ENCODE measurements at places on chromosomes 7 and 10.

DNA sequence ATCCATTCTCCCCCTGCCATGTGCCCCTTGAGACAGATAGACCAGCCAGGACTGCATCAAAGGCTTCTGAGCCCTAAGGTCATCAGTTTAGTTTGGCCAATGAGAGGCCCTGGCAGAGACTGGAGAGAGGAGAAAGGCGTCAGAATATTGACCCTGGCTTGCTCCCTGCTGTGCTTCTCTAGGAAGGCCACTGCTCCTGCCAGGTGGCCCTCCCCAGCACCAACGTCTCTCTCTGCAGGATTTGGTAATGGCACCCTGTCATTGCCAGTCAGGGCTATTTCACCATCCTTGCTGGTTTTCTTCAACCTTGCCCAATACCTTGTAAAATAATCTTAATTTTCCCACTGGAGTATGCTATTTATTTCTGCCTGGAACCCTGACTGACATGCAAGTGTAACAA, 38.8 kb upstream of the ZRANB1 start:
- no peak for DNase-seq

GRCh38 chr7:112938863-112939573, 147.6 kb downstream of the GPR85 start:
- DNase-seq = peak; percentile 28

GRCh38 chr10:76047521-76047920, 616.1 kb downstream of the LRMDA start:
- DNase-seq = no peak

DNA sequence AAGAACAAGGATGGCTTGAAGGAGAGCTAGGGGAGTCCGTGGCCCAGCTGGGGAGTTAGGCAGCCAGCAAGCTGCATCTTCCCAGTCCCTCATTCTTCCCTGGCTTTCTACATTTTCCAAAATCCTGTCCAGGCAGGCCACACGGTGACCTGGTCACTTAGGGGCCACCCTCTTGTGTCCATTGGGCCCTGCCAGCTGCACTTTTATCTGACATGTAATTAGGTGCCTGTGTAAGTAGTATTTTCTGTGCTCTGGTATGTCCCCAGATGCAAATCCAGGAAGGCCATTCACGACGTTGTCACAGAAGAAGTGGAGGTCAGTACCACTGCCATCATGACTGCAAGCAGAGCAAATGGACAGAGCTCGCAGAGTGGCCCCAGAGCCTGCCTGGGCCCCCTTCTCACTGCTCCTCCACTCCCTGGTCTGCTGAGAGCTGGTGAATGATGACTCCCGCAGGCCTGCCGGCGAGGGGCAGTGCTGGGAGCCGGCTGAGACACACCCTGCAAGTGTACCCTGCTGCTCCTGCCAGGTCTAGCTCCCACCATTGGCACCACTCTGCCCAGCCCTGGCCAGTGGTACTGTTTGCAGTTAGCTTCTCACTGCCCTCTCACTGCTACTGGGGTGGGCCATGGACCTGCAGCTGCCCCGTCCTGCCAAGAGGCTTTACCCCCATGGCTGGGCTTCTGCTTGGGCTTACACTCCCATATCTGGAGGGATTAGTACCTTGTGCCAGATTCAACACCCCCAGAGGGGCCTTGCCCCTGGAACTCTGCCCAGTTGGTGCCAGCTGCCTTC, 98.2 kb downstream of the GLRX3 start:
- no peak for DNase-seq

GRCh38 chr10:103890194-103890658, 27.8 kb downstream of the STN1 start:
- DNase-seq = no peak

- no peak for DNase-seq
Measured at GRCh38 chr7:157684157-157684908, 347.5 kb downstream of the DNAJB6 start.

GRCh38 chr7:52708846-52709245, 326.6 kb upstream of the POM121L12 start:
- no peak for DNase-seq

GRCh38 chr10:74249865-74250264, 98.8 kb downstream of the ADK start:
- no peak for DNase-seq

DNA sequence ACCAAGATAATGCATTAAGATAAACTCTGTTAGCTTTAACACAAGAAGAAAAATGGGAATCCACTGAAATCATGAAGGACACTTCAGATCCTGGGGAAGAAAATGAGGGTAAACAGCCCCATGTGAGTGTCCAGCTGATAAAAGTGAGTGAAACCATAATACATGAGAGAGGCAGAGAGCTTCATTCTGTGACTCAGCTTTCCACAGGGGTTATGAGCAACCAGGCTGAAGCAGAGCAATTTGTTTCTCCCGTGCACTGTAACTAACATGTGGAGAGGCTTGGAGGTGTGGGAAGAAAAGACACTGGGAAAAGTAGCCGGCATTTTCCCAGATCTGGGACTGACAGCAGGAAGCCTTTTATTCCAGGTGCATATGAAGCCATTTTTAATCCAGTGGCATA, 971.7 kb downstream of the ANKRD7 start:
- DNase-seq = no peak

- peak; percentile 36 for DNase-seq
Measured at GRCh38 chr7:33824911-33825459, 80.4 kb upstream of the BMPER start.

DNA sequence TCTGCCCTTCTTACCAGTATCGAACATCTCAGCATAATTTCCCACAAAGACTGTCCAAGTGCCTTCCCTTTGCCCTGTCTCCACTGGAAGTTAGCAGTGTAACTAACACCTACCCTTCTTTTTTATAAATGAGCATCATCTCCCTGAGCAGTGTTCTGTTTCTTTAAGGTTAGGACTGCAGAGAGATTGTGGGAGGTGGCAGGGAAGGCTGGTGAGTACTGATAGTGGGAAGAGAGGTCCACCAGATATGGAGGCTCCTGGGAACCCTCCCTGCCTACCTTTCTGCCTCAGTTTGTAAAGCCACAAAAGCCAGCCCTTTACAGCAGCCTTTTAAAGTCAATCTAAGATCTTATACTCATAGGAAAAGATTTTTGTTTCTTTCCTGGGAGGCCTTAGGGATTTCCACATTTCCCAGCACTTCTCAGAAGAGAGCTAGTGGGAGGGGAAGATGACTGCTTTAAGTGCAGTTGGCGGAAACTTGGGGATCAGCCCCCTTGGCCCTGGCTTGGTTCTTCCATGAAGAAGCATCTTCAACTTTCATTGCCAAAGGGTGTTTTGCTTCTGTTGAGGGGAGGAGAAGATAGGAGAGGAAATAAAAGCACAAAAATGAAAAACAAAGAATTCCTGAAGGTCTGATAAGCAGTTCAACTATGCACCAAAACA, 36.6 kb upstream of the CALD1 start:
- DNase-seq = peak; percentile 95

GRCh38 chr7:80806663-80807062, 112.2 kb downstream of the SEMA3C start:
- no peak for DNase-seq

DNA sequence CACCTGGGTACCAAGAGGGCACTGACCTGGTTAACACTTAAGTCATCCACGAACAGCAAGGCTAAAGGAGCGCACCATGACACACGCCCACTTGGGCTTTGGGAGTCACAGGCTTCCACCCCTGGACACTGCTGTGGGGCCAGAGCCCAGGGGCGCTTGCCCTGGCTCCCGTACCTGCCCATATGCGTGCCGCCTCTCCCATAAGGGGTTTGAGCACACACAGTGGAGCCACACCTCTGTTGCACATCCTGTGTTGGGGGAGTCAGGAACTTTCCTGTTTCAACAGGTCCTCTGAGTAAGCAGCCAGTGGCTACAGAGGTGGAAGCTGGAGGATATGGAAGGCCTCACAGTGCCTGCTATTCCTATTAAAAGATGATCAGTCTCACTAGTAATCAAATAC, 152.0 kb downstream of the REEP3 start:
- DNase-seq = no peak

- no peak for DNase-seq
Measured at GRCh38 chr7:25375805-25376600, 147.7 kb upstream of the NPVF start.

DNA sequence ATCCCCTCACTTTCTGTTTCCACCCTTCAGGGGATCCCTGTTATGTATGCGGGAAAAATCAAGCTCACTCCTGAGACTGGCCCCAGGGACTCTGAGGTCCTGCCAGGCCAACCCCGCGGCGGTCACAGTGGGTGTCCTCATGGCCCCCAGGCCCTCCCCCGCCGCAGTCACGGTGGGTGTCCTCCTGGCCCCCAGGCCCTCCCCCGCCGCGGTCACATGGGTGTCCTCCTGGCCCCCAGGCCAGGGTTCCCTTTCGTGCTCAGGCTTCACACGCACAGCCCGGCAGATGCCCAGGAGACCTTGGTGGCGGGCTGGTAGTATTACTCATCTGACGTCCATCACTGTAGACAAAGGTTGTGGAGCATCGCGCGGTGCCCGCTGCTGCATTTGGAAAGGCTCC, 491.0 kb upstream of the FOXK1 start:
- no peak for DNase-seq

DNA sequence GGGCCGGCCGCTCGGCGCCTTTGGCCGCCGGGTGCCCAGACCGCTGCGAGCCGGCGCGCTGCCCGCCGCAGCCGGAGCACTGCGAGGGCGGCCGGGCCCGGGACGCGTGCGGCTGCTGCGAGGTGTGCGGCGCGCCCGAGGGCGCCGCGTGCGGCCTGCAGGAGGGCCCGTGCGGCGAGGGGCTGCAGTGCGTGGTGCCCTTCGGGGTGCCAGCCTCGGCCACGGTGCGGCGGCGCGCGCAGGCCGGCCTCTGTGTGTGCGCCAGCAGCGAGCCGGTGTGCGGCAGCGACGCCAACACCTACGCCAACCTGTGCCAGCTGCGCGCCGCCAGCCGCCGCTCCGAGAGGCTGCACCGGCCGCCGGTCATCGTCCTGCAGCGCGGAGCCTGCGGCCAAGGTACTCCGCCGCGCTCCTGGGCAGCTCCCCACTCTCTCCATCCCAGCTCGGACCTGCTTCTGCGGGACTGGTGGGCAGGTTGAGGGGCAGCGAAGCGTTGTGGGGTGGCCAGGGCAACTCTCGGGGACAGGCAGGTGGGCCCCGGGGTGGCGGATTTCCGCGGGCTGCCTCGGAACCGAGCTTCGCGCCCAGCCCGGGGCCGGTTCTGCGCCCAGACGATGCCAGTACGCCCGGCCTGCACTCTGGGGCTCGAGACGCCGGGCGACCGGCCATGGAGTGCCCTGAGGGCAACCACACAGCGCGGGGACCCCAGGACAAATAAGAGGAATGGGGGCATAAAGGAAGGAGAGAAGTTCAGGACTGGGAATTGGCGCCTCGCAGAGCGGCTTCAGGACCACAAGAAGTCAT, 578 bp downstream of the HTRA1 start:
- no peak for DNase-seq

GRCh38 chr7:25124465-25125136, 459 bp downstream of the CYCS start:
- peak; percentile 37 for DNase-seq

- DNase-seq = no peak
Measured at GRCh38 chr7:158366916-158367633, 220.5 kb downstream of the PTPRN2 start.

DNA sequence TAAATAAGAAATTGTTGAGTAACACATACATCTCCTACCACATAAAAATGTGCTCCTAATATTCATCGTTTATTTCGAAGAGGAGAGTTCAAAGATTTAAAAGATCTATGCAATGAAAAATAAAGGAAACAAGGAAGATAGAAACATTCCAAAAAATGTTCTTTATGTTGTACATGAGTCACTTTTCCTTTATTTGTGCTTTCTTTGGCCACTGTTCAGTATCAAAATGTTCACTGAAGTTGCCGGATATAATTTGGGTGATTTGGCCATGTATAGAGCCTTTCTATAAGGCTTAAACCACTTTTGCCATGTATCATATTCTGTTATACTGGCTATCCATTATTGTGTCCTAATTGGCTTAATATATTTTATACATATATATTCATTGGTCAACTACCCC, 62.9 kb upstream of the PRR15 start:
- peak; percentile 28 for DNase-seq

DNA sequence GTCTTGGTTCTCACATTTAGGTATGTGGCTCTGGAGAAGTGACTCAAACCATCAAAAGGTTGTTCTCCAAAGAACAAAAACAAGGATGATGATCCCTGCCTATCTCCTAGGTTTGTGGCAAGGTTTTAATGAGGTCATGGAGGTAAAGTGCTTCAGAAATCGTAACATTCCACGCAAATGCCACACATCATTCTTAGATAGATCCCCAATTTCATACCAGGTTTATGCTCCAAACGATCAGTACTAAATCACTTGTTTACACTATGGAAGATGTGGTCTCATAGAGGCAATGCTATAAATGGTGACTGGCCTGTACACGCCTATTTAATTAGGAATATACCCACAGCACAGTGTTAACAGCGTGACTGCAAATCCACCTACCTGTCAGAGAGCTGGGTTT, 66.6 kb downstream of the MINDY3 start:
- no peak for DNase-seq

DNA sequence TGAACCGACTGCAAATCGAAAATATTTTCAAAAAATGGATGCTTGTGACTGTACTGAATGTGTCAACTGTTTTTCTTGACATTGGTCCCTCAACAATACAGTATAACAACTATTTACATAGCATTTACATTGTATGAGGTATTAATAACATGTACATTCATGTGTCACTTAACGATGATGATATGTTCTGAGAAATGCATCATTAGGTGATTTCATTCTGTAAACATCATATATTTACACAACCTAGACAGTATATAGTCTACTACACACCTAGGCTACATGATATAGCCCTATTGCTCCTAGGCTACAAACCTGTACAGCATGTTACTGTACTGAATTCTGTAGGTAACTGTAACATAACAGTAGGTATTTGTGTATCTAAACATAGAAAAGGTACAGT, 39.7 kb downstream of the SIRT1 start:
- DNase-seq = no peak

GRCh38 chr10:43202224-43202656, 64.0 kb downstream of the CSGALNACT2 start:
- DNase-seq = no peak

- no peak for DNase-seq
Measured at GRCh38 chr10:80900661-80901060, 363.0 kb downstream of the SH2D4B start.

GRCh38 chr10:82468453-82468852, 593.5 kb downstream of the NRG3 start:
- DNase-seq = no peak

DNA sequence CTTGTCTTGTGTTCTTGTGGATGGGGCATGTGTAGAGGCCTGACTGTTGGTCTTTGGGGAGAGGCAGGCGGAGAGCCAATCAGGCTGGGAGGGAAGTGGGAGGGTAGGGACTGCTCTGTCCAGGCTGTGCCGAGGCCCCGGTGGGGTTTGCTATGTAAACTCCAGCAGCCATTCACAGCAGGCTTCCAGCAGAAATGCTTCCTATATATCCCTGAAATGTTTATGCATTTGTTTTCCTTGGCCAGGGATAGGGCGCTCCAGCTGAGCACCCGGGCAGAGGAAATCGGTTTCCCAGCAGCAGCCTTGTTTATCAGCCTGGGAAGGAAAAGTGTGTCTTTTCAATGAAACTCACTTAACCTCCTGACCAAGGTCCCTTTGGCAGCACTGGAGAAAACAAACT, 18.3 kb upstream of the AQP1 start:
- peak; percentile 55 for DNase-seq

Measured in fibroblast of the aortic adventitia (primary cell).